ENCODE measurements at places on chromosomes 12 and 14.
A peak's percentile ranks its signal among the peaks of the same experiment; 100 is the strongest.

DNA sequence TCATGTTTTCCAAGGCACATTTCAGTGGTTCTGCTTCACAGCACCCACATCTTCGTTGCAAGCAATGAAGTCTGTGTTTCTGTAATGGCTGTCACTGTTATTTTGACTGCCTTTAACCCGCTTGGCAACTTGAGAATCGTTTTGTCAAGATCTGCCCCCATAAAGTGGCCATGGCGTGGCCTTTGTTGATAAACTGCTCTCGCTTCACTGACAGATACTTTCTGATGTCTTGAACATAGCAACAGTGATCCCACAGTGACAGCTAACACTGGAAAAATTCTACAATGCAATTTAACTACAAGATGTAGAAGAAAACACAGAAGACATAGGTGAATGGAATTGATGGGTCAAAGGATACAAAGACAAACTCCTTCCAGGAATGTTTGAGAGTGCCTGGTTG, 184.2 kb downstream of the KLHL28 start:
- DNase-seq = no peak

GRCh38 chr14:96938946-96939345, 141.8 kb downstream of the VRK1 start:
- DNase-seq = no peak

DNA sequence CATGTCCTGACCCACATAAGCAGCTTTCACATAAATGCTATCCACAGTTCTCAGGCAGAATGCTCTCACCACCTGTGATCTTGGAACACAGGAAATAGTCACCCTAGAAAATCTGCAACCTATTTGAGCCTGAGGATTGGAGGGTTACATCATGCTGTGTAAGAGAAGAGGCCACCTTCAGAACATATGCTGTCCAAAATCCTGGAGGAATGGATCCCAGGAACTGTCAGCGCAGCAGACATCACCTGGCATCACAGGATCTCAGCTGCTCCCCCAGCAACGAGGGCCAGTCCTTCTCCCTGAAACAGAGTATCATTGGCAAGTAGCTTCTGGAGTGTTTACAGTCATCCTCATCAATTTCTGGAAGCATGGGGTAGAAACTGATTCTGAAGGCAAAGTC, 63.2 kb upstream of the LTA4H start:
- DNase-seq = no peak

GRCh38 chr14:75514673-75515628, 7.3 kb upstream of the BATF start:
- no peak for DNase-seq

GRCh38 chr14:32050878-32051277, 26.2 kb upstream of the ARHGAP5 start:
- no peak for DNase-seq

DNA sequence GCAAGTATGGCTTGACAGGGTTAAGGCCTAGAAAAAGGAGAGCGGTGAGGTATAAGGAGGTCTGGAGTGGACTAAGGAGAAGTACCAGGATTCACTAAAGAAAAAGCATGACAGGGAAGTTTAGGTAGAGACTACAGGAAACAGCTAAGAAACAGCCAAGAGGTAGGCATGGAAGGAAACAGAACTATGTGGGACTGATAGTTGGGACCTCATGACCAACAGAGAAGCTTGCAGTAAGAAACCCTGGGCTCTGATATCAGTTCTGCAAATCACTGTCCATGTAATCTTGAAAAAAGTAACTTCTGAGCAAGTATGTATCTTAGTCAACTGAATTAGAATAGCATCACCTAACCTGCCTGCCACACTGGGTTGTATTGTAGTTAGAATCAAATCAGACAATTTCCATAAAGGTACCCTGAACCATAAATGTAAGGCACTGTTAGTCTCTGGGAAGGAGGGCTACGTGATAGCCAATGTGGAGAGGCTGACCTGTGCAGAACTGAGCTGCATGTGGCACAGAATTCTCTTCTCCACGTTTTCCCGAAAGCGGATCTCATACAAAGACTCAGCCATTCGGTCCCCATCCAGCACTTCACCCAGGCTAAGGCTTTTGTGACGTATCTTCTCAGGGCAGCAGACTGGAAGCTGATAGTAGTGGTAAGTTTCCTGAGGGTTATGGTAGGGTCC, 912 bp downstream of the TM9SF1 start:
- no peak for DNase-seq

DNA sequence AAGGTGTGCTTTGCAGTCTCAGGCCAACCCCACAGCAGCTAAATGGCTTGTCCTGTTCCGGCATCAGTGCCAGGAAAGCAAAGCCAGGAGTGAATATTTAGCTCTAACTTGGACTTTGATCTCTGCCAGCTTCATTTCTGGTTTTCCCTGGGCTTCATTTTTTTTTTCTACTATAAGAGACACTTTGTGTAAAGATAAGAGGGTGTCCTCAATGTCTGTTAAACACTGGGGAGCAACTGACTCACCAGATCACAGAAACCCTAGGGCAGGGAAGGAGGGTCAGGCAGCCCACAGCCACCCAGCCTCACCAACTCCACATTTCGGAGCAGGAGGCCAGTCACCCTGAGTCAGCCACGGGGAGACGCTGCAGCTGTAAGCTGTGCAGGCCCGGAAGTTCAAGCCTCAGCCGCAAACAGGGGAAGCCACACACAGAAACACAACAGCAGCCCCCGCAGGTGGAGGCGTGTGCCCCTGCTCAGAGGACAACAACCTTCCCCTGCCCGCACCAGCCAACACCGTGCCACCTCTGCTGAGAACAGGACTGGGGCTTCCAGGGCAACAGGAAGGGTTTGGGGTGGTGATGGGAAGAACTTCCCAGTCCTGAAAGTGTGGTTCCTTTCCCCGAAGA, 6.3 kb downstream of the TNFRSF1A start:
- peak; percentile 76 for DNase-seq

GRCh38 chr12:123761841-123762714, at the start of gene DNAH10:
DNAH10 (plus strand) TSS chr12:123762301; CDS start chr12:123762337, 36 bp downstream.
- peak; percentile 5 for DNase-seq

- peak; percentile 36 for DNase-seq
Observed at GRCh38 chr12:6735448-6736191, 11.8 kb downstream of the COPS7A start.

- no peak for DNase-seq
Observed at GRCh38 chr12:54172168-54172567, 16.6 kb downstream of the SMUG1 start.

- no peak for DNase-seq
Observed at GRCh38 chr12:65630555-65630954, 193.7 kb upstream of the HMGA2 start.

DNA sequence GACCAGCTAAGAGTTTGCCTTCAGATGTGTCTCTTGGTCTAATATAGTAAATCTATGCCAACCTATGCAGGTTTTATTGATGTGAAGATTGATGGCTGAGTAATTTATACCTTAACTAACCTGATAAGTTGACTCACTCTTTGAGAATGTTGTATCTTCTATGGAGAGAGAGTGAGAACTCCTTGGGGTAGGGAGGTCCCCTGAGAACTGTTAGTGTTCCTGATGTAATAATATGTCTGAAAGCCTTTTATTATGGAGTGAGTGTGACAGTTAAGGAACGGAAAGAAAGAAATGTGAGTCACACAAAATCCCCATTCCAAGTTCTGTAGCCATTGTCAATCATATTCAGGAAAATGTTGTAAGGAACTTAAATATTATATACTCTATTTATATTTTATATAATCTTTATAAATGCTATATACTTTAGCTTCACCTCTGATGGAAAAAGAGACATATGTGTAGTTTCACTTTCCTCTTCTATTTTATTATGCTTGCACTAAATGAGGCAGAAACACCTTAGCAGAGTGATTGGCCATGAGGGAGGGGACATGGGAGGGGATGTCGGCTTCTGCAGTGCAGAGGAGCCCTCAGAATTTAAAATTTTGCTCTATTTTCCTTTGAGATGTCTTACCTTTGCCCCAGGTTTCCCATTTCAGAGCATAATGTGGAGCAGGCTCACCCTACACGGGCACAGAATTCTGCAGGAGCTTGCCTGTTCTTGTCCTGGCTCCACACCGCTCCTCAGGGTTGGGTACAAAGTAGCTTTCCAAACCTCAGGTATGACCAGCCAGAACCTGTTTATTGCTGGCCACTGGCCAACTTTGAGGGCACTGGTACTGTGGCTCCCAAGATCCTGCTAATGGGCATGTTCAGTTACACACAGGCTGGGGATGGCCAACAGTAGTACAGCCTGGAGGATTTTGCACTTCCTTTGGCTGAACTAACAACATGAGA, 57.7 kb downstream of the ARF6 start:
- DNase-seq = no peak

- no peak for DNase-seq
Observed at GRCh38 chr12:3559601-3560294, 68.7 kb downstream of the PRMT8 start.

GRCh38 chr14:32005628-32006027, 71.5 kb upstream of the ARHGAP5 start:
- DNase-seq = no peak

DNA sequence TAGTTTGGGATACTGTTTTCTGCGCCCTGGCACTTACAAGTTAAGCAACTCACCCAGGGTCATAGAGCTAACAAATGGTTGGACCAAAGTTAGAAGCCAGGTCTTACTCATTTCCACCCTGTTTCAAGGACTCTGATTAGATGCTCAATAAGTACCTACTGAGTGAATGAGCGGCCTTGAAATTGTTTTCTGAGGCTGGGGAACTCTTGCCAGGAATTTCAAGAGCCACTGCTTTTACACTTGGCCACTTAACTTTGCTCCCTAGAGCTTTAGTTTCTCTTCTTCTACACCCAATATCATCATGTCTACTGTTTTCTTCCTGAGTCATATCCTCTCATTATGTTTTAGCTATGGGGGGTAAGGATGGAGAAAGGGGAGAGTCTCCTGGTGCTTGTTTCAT, 431.6 kb downstream of the ZFP36L1 start:
- no peak for DNase-seq

DNA sequence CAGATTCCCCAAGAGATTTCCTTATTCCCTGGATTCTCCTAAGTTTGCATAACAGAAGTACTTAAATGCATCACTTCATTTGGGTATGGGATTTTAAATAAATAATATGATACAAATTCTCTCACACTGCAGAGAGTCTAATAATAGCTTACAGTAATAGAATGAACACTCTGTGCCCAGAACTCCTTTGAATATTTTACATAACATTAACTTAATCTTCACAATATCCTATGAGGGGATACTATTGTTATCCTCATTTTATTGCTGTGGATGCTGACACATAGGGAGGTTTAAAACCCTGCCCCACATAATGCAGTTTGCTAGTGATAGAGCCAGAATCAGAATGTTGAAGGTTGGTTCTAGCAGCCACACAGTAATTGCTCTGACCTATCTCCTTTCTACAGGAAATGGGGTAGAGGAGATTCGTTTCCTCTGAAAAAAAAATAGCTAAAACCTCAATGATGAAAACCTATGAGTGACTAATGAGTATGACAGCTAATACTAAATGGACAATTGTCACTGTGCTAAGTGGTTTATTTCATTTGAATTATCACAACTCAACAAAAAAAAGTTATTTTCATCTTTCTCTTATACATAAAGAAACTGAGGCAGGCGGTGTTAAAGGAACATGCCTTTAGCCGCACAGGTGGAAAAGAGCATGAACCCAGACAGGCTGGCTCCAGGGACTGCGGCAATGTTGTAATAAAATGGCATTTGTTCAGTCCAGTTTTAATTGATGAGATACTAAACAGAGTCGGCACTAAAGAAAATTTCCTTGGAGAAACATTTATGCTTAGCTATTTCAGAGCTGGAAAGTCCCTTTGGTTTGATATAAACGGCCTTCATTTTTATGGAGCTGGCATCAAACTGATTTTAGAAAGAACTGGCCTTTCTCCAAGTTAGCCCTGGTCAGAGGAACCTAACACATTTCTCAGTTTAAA, 880.9 kb downstream of the NRXN3 start:
- DNase-seq = no peak

GRCh38 chr12:113302886-113303640, 31.8 kb downstream of the SLC8B1 start:
- no peak for DNase-seq

DNA sequence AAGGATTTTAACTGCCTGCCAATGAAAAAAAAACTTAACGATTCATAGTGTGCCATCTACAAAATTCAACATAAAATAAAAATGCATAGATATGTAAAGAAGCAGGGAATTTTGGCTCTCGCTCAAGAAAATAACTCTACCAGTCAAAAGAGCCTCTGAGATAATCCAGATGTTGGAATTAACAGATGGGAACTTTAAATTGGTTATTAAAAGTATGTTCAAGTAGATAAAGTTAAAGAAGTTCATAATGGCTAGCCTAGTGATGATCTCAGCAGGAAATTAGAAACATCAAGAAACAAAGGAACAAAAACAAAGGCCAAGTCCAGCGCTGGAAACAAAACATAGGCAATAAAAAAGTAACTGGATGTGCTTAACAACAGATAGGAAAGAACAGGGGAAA, 23.1 kb downstream of the PIK3C2G start:
- DNase-seq = no peak

- DNase-seq = no peak
Observed at GRCh38 chr12:4160314-4161040, 113.1 kb upstream of the CCND2 start.

DNA sequence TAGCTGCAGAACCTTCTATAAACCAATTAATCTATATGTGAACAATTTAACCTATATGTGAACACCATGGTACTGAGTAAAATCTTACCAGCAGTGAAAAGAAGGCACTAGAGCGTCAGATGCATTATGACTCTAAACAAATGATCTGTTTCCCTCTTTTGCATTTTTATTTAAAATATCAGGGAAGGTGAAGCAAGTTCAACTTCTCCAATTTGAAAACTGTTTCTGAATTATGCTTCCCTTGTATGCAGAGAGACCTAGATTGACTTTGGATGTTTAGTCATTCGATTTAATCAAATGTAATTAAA, 80.9 kb downstream of the DAD1 start:
- DNase-seq = no peak

GRCh38 chr14:73758392-73759182, 44.4 kb upstream of the PNMA1 start:
- DNase-seq = no peak

- DNase-seq = no peak
Observed at GRCh38 chr12:106583242-106584103, 669 bp downstream of the RFX4 start.

GRCh38 chr14:71333705-71334104, 426.4 kb downstream of the PCNX1 start:
- DNase-seq = no peak

- DNase-seq = no peak
Observed at GRCh38 chr14:90774316-90774715, 41.9 kb downstream of the TTC7B start.

DNA sequence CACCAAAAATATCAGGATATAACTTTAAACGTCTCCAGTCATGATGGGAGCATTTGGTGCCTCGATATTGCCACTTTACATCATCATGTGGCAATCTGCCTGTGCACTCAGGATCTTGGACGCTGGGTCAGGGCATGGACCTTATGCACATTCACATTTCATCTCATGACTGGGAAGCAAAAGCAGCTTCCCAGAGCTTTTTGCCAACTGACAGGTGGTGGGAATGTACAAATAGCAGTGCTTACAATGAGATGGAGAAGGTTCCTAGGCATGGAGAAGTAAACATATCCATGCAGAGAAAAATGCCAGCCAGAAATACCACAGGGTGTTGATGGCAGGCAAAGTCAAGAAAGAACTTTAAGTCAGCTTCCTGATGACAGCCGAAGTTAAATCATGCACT, 30.3 kb downstream of the EFCAB11 start:
- DNase-seq = no peak

- DNase-seq = no peak
Observed at GRCh38 chr12:130992448-130992847, 38.7 kb downstream of the ADGRD1 start.
